H54 (cell line): ENCODE measurements at places on chromosomes 6 and 20.

DNA sequence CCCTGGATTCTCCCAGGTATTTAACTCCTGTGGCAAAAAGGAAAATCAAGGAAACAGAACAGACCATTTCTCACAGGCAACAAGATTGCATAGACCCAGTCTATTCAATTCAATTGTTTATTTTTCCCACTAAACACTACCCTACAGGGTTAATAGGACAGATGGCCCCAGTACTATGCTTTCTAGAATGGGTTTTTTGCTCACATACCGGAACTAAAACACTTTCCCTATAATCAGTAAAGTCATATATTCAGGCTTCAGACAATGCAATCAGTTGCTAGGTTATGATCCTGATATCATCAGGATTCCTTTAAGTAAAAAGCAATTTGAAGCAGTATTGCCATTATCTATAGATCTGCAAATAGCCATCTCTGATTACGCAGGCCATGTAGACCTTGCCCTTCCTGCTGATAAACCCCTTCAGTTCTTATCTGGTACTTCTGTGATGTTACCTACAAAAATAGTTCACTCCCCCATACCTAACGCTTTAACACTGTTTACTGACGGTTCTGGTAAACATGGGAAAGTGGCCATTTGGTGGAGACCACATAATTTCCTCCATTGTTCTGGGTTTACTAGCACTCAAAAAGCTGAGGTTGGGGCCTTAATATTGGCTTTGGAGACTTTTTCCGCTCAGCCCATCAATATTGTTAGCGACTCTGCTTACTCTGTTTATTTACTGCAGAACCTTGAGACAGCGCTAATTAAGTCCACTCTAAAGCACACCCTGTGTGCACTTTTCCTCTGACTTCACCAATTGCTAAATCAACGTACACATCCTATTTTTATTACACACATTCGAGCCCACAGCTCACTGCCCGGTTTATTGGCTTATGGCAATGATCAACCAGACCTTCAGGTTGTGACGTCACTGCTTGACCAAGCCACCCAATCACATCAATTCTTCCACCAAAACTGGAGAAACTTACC lies 666.0 kb downstream of the PHF3 start:
- DNase-seq, result no peak

- DNase-seq, result no peak
Measured at GRCh38 chr6:155259204-155259603, 4.6 kb upstream of the CLDN20 start.

- no peak for DNase-seq
Measured at GRCh38 chr6:124987291-124987690, 25.1 kb downstream of the RNF217 start.

DNA sequence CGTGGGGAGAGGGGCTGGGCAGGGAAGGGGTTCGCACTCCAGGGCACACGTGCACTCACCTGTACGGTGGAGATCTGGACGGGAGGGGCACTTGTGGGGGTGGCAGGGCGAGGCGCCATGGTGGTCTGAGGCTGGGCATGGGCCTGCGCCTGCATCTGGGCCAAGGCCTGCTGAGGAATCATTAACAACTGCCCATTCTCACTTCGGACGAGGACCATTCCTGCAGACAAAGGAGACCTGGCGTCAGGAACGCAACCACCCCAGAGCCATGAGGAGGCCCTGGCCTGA lies 51.2 kb downstream of the TAF4 start:
- DNase-seq, result no peak
